ENCODE measurements at places on chromosomes 11 and 22.

DNA sequence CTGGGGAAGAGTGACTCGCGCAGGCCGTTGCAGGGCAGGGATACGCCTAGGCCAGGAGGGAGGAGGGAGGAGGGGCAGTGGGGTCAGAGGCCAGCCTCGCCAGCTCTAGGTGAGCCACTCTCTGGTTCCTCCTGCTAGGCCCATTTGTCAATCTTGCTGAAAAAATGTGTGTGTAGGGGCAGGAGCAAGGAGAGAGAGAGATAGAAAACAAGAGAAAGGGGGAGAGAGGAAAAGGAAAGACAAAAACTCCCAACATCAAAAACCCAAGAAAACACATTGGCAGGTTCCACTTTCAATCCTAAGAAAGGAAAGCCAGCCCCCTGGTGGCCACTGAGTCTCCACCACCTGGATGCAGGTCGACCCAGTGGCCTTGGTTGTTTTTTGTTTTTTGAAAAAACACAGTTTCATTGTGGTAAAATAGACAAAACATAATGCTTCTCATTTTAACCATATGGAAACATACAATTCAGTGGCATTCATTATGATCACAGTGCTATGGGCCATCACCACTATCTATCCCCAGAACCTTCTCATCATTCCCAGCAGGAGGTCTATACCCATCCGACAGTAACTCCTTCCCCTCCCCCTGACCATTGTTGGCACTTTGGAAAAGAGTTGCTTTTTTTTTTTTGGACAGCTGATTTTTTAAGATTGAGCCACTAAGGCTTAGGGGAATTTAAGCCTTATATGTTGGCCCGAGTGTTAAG, 10.9 kb downstream of the OMP start:
- DNase-seq, result peak; percentile 48

GRCh38 chr11:48066881-48067800, 86.8 kb downstream of the PTPRJ start:
- DNase-seq, result no peak

DNA sequence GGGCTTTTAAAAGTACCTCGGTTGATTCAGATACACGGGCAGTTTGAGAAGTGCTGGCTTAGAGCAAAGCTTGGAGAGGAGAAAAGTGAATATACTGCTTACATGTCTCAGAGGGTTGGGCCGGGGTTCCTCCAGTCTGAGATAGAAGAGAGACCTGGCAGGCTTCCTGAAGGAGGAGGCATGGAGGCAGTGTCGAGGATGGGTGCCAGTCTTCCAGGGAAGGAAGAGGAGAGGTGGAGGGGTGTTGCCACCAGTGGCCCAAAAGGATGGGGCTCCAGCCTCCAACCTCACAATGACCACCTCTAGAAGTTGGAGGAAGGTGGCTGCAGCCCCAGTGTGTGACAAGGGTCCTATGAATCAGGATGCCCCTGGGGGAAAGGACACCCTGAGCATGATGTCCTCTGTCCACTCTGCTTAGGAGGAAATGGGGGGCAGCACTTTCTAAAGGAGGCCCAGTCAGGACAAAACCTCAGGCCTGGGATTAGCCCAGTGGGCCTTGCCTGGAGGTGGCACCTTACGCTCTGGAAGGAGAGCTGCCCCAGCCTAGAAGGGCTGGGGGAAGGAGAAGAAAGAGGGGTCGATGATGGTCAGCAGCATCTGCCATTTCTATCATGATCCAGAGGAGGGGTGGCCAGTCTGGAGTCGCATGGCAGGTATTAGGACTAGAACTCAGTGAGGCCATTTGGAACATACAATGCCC, 65.2 kb downstream of the CD82 start:
- no peak for DNase-seq

GRCh38 chr11:2194877-2195755, 23.5 kb upstream of the TH start:
- DNase-seq, result peak; percentile 76

DNA sequence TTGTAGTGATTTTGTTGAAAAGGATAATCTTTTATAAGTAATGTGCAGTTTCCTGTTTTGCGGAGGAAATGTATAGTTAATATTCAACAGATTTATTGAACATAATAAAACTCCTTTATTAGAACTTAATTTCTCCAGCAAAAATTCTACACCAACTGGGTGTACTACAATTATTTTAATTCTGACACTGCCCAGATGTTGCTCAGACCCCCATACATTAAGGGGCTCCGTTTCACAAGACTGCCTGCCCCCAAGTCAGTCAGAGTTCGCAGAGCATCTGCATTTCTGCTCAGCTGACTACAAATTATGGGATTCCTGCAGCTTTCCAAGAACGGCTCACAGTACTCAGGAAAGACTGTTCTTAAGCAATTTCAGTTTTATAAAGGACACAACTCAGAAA, 6.2 kb downstream of the CEP57 start:
- DNase-seq, result no peak

DNA sequence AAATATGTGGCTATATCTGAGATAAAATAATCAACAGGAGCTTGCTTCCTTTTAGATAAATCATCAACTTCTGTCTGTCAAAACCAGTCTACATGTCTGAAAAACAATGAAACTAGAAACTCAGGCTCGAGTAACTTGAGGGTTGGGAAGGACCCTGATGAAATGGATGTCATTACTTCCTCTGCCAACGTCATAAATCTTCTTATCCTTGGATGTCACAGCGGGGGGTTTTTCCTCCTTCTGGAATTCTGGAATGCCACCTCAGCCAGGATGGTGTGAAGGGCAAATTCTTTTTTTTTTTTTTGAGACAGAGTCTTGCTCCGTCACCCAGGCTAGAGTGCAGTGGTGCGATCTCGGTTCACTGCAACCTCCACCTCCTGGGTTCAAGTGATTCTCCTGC, 13.4 kb downstream of the LGR4 start:
- no peak for DNase-seq

GRCh38 chr11:94134651-94135512, 6.2 kb downstream of the PANX1 start:
- no peak for DNase-seq

- no peak for DNase-seq
Observed at GRCh38 chr22:40932396-40932795, 18.8 kb upstream of the RBX1 start.

DNA sequence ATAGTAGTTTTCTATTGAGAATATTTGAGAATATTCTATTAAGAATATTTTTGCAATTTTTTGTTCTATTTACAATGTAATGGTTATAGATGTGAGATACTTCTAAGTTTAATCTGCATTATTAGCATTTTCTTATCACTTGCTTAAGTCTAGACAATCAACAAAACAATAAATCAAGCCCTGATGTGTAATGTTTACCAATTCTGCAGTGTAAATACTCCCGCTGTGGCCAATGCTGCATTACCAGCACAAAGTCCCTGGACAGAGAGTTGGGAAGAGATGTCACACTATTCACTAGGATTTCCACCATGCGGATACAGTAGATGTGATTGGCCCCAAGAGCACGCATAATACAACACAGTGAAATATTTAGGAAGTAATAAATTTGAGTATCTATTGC, 47.6 kb upstream of the GCAT start:
- DNase-seq, result no peak

DNA sequence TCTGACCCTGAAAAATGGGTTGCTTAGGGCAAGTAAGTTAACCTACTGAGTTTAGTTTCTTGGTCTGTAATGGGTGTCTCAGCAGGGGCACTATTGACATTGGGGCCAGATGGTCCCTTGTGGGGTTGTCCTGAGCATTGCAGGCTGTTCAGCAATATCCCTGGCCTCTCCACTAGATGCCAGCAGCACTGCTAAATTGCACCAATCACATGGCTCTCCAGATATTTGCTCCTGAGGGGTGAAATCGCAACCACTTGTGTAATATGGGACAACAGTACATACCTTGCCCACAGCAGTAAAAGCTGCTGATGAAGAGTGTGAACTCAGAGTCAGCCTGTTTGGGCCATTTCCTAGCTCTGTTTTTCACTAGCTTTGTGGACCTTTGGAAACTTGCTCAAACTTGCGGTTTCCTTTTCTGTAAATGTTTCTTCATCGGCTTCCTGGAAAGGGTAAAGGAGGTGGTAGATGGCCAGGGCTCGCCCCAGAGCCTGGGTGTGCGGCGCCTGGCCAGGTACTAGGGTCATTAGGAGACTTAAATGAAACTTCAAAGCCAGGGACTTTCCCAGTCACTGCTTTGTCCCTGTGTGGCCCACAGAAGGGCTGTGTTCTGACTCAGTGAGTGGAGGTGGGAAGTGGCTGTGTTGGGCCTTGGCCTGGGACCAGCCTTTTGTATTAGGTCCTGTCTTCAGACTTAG, 13.0 kb downstream of the NCF4 start:
- DNase-seq, result peak; percentile 76

- DNase-seq, result no peak
Observed at GRCh38 chr11:32331098-32331497, 104.2 kb downstream of the WT1 start.

DNA sequence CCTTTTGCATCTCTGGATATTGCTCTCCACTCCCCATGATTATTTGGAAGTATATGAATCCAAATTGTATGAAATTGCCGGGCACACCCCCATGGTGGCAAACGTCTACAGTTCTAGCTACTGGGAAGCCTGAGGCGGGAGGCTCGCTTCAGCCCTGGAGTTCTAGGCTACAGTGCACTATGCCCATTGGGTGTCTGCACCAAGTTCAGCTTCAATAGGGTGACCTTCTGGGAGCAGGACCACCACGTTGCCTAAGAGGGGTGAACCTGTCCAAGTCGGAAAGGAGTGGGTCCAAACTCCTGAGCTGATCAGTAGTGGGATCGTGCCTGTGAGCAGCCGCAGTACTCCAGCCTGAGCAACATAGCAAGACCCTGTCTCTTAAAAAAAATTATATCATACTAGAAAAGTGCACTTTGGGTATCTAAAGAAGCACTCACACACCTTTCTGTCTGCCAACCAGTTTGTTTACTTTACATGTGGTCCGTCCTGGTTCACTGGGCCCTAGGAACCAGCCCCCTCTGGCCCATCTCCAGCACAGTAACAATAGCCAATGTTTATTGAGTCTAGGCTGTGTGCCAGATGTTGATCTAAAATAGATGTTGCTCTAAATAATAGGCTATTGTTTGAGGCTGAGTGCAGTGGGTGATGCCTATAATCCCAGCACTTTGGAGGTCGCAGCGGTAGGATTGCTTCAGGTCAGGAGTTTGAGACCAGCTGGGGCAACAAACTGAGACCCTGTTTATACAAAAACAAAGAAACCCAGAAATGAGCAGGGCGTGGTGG, 16.4 kb upstream of the KAT5 start:
- DNase-seq, result no peak

- no peak for DNase-seq
Observed at GRCh38 chr11:122812638-122813037, 25.7 kb upstream of the CRTAM start.

DNA sequence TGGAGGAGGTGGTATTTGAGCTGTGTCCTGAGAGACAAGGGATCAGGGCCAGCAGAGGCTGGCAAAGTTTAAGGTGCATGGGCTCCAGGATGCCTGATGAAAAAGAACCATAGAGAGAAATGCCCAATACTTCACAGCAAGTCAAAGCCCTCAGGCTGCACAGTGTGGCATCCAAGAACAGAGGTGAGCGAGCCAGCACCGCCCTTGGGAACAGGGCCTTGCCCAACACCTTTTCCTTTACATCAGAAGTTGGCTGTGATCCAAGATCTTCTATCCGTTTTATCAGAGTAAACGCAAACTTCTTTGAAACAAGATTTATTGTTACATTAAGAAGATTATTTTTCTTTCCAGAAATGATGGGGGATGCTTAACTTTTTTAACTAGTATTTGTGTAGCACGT, 1.4 kb downstream of the B3GNT6 start:
- DNase-seq, result no peak

- no peak for DNase-seq
Observed at GRCh38 chr11:94526645-94527438, 14.6 kb downstream of the C11orf97 start.

GRCh38 chr11:121958323-121958970, 157.6 kb downstream of the BLID start:
- DNase-seq, result no peak

DNA sequence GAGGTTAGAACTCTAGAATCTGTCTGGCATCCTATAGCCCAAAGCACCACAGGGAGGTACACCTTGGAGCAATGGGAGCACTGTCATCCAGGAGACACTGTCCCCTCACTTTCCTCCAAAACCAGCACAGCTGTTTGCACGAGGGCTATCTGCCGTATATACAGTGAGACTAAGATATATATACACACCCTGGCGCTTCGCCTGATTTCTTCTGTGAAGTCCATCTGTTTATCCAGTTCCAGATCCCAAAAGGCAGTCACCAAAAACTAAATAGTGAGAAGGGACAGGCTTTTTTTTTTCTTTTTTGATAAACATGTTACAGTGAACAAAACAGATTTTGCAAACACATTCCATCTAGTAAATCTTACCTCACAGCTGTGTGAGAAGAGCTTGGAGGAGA, 68.5 kb downstream of the ARFGAP2 start:
- no peak for DNase-seq

DNA sequence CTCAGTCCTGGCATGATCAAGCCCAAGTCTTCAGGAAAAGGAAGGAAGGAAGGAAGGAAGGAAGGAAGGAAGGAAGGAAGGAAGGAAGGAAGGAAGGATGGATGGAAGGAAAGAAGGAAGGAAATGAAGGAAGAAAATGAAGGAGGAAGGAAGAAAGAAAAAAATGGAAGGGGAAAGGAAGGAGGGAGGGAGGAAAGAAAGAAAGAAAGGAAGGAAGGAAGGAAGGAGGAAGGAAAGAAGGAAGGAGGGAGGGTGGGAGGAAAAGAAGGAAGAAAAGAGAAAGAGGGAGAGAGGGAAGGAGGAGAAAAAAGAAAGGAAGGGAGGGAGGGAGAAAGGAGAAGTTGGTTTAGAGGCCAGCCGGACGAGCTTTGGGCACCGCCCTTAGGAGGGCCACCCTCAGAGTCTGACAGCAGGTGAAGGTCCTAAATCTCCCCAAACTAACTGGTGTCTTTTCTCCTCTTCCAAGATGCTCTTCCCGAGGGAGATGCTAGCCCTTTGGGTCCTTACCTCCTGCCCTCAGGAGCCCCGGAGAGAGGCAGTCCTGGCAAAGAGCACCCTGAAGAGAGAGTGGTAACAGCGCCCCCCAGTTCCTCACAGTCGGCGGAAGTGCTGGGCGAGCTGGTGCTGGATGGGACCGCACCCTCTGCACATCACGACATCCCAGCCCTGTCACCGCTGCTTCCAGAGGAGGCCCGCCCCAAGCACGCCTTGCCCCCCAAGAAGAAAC, 122.8 kb downstream of the SEZ6L start:
- DNase-seq, result no peak

DNA sequence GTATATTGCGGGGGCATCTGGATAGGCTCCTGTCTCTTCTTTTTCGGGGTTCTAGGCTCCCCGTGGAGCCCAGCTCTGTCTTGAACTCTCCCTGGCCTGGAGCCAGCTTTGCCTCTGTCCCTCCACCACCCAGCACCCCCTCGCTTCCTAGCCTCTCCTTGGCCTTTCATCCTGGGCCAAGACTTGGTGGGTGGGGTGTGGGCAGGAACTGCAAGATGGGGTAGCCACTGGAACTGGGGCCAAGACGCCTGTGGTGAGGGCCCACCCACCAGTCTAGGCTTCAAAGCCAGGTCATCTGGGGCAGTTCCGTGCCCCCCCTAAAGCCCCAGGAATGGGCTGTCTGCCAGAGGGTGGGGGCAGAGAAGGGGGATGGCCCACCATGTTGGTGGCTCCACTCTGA, 1.7 kb upstream of the CRYBB1 start:
- no peak for DNase-seq

GRCh38 chr22:38881997-38882879, 10.2 kb upstream of the CBX6 start:
- DNase-seq, result no peak
